ENCODE measurements at places on chromosomes 5 and 9. TPM values are rescaled to one million over a fixed set of nuclear protein-coding genes. Genes with fewer than 3 reads are reported as not detected.

The RPL37 gene
- 1,836 TPM for polyA plus RNA-seq

The PTPDC1 gene
- polyA plus RNA-seq = 11.6 TPM

The TYRP1 gene
- 2.4 TPM for polyA plus RNA-seq

The PNPLA7 gene
- polyA plus RNA-seq = 4.6 TPM

The GMCL2 gene
- 0.08 TPM for polyA plus RNA-seq

The AMACR gene
- polyA plus RNA-seq = 76.7 TPM

The PIP5KL1 gene
- 1.8 TPM for polyA plus RNA-seq

All from left renal pelvis (tissue), 4 donors.